ENCODE measurements at places on chromosomes 4 and X.

GRCh38 chr4:127793528-127793927, 11.4 kb downstream of the HSPA4L start:
- DNase-seq, result no peak

GRCh38 chr4:53986062-53986461, 78.3 kb downstream of the CHIC2 start:
- no peak for DNase-seq

DNA sequence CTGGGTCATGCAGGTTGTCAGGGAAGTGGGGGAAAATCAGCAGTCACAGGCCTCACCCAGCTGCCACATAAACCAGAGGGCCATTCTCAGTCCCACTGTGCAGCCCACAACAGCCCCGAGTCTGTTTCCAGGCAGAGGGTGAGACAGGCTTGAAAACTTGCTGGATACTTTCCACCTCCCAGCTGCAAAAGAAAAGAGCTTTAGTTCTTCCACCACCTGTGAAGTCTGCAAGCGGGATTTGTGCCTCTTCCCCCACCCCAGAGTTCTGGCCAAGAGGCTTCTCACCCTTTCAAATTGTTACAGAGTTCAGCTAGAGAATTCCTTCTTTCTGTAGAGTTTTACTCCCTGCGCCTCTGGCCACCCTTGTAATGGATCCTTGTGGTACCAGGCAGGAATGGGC, 115.5 kb upstream of the ZDHHC15 start:
- DNase-seq, result no peak

DNA sequence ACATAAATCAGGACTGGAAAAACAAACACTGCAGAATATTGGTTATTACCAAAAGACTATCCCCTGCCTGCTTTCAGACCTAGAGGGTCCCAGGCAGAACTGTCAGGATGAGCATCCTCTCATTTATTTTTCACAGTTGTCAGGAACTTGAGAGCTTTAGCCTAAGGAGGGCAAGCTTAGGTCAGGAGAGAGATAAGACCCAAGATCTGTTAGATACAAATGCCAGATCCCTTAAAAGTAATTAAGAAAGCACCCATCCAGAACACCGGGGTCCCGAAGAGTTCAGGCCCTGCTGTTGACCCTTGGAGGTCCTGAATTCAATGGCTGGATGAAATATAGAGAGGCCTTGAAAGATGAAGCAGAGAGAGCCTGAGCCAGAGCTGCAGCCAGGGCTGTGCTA, 5.9 kb upstream of the MAGEB3 start:
- DNase-seq, result no peak

DNA sequence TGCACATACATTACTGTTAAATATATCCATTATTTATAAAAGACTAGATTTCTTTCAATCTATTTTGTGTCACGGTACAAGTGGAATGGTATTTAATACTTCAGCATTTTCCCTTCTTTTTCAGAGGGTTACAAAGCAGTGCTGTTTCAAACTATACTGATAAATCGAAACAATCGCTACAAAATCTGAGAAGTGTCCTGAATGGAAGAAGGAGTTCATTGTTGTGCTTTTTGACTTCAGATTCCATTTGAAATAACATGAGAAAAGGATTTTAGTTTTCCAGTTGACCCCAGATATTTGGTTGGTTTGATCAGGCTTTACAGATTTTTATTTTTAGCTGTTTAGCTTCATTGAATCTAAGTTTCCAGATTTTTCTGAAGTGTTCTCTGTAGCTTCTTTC, 292.1 kb upstream of the ANKRD50 start:
- no peak for DNase-seq

GRCh38 chrX:71178908-71179307, 34.3 kb downstream of the NLGN3 start:
- DNase-seq, result peak; percentile 22

DNA sequence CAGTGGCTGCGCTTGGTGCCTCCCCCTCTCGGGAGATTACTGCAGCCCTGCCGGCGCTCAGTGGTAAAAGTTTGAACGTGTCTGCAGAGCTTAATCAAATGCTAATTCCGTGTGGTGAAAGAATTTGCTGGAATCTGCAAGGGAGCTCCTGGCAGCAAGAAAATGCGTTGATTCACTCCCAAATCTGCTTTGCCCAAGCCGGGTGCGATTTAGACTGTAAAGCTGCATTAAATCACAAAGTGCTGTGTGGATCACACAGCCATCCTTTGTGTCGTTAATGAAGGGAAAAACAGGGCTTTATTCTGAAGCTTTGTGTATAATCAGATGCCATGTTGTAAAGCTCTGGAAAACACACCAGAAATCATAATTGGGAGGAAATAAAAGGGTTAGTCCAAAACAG, 444.1 kb downstream of the BCOR start:
- no peak for DNase-seq

DNA sequence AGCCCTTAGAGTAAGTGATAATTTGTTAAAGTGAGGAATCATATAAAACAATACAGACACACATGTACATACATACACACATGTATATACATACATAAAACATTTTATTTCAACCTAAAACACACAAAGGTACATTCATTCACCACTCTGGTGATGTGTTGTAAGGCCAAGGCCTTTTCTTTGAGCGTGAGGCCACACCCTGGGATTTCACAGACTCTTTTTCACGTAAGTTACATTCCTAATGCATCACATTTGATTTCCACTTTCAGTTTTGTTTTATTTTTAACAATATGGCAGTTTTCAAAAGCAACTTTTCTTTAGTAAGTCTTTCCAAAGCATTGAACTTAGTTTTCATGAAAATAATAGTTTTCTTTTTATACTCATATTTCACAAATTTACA, 170.7 kb downstream of the COL4A6 start:
- DNase-seq, result no peak

DNA sequence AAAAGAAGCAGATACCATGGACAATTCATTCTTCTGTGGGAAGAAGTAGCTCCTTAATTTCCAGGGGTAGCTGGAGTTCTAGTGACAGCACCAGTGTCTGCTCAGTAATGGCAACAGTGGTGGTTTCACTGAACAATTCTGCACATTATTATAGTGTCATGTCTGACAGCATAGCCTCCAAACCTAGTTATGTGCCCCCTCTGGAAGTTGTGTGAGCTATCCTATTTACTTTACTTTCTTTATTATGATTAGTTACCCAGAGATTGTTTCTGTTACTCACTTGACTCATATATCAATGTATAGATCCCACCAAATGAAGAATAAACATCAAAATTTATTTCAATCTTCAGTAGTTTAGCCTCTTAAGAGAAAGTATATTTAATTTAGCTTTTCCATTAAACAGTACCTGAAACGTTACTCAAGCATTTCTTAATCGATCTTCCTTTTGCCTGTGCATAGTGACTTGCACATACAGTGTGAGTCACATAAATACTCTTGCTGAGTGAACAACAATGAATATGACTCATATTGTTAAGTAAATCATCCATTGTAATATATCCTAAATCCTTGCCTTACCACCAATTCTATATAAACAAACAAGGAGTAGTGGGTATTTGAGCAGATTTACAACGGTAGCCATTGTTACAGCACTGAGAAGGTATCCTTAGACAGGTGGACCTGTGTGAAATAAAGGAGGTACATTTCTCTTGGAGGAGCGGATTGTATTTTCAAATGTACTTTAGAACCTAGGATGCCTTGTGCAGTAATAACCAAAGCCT, 534.7 kb downstream of the ANKRD50 start:
- no peak for DNase-seq

GRCh38 chrX:134661295-134661694, 3.0 kb upstream of the PLAC1 start:
- DNase-seq, result no peak

DNA sequence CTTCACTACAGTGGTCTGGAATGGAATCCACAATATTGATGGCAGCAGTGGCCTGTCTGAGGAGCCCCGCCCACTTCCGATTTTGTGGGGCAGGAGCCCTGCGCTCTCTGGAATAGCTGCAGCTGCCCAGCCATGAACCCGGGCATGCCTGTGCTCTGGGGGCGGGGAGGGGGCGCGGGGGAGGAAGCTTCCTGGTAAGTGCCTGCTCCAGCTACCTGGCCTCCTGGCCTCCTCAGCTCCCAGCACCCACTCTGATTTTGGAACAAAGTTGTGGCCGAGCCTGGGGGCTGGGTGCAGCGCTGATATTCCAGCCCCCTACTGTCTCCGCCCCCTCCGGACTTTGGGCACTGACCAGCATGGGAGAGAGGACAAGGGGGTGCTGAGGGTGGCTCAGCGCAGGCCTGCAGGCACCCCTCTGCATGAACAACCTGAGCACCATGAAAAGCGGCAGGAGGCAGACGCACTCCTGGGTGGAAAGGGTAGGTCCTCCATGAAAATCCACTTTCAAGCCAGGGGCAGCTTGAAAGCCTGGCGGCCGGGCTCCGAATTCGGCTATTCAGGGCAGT, 972.7 kb upstream of the AGA start:
- DNase-seq, result no peak

GRCh38 chrX:154379569-154379951, 465 bp downstream of the EMD start:
- no peak for DNase-seq

- DNase-seq, result no peak
Measured at GRCh38 chr4:102647117-102647516, 113.7 kb downstream of the MANBA start.

DNA sequence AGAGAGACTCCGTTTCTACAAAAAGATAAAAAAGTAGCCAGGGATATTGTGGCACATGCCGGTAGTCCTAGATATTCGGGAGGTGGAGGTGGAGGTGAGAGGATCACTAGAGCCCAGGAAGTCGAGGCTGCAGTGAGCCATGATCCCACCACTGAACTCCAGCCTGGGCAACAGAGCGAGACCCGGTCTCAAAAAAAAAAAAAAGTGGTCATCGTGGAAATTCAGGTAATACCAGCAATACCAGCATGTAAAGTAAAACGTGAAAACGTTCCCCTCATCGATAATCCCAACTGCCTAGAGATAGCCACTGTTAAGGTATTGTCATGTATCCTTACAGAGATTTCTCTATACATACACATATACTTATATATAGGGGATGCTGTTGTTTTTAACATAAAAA, 1.5 kb downstream of the MAGT1 start:
- no peak for DNase-seq

GRCh38 chrX:1464971-1465285, 12.2 kb upstream of the ASMTL start:
- DNase-seq, result no peak

DNA sequence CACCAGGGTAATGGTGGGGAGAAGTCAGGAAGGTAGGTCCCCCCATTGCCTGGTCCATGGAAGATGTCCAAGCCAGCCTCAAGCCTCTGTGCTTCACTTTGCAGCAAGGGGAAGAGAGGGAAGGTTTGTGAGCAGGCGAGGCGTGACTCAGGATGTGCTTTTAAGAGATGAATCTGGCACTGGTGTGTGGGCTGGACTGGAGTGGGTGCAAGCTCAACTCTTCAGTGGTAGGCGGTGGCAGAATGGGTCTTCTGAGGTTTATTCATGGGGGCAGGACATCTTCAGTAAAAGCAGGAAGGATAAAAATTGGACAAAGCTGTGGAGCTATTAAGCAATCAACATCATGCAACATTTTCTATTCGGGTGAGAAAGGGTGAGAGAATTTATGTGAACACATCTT, 19.4 kb downstream of the GPM6B start:
- DNase-seq, result no peak

- no peak for DNase-seq
Measured at GRCh38 chr4:105257817-105258495, 111.3 kb downstream of the TET2 start.

GRCh38 chrX:9857575-9858474, 71.6 kb downstream of the SHROOM2 start:
- DNase-seq, result no peak

Data from NCI-H524 treated with DMSO at 0.1 percent for 48 hours (cell line).